Suppressor macrophage (primary cell): ENCODE measurements at places on chromosomes 6 and 20.

DNA sequence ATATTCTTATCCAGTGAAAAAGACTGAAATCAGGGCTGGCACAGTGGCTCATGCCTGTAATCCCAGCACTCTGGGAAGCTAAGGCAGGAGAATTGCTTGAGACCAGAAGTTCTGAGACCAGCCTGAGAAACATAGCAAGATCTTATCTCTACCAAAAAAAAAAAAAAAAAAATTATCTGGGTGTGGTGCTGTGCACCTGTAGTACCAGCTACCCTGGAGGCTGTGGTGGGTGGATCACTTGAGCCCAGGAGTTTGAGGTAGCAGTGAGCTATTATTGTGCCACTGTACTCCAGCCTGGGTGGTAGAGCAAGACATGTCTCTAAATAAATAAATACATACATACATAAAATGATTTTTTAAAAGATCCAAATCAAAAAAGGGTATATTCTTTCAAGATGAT, 6.3 kb downstream of the CALHM6 start:
- no peak for DNase-seq

DNA sequence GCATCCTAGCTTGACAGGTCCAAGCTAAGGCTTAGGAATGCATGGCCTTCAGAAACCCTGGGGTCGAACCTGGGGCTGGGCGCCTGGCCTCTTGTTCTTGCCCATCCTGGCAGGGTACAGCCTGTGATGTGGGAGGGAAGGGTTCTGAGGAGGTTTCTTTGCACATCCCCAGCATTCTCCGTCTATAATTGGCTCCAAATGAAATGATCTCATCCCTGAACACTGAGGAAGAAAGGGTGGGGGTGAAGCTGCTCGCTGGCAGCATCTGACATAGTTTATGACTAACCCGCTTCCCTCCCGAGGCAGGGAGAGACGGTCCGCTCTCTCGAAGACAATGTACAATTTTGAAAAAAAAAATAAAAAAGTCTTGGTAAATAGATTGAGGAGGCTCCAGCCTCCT, 67.1 kb upstream of the ZNFX1 start:
- DNase-seq, result no peak

DNA sequence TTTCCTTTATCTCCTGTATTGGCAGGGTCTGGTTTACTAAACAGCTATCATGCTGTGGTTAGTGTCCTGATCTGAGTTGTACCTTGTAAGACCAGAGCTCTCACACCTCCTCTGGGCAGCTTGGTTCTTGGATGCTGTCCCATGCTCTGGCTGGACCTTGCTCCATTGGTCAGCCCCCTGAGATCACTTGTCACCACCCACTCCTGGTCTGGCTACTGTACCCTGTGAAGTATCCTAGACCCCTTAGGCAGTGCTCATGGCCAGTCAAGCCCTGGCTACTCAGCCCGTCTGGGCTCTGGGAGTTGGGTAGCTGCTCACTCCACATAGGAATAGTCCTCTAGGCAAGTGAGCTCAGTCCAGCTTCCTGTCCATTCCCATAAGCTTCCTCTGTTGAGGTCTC, 31.1 kb downstream of the ADGRF4 start:
- no peak for DNase-seq

DNA sequence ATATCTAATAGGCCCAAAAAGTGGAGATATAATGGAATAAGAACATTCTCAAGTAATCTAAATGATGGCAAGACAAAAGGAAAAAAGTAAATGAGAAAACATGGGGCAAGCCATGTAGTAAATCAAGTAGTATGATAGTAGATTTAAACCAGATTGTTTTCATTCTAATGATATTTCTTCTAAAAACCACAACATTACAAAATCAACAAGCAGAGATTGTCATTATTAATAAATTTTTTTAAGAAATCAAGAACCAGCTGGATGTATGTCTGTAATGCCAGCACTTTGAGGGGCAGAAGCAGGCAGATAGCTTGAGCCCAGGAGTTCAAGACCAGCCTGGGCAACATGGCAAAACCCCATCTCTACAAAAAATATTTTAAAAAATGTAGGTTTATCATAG, 155.0 kb downstream of the RNGTT start:
- no peak for DNase-seq
